ENCODE measurements at places on chromosomes 12 and 14.

DNA sequence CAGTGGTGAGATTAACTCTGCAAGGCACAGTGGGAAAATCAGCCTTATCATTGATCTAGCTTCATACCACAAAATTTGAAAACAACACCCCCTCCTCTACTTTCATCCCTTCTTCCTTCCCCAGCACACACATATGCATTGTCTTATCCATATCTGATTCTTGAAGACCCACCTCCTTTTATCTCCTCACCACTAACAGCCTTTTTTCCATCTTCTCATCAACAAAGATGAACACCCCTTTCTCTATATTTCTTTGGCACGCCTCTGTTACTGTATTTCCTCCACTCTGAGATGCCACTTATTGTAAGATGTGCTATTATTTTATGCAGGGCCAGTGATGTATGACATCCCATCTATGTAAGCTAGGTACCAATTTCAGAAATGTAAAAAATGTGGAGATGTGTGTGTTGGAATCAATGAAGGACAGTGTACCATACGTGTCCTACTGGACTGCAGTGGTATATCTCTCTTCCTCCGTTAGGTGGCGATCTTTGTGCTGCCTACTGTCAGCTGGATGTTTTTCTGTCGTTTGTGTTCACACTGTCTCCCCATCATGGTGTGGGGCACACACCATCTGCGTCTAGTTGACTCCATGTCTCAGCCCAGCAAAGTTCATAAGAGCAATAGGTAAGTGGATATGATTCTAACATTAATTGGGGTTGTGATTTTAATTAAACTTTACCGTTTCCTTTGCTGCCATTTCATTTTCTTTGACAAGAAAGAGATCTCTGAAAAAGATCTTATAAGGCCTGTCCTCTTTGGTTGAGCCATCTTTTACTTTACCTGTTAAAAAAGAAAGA lies 24.0 kb downstream of the CCDC38 start:
- peak; percentile 54 for DNase-seq

- no peak for DNase-seq
Measured at GRCh38 chr14:94124582-94125377, 4.6 kb downstream of the IFI27L2 start.

- no peak for DNase-seq
Measured at GRCh38 chr14:24852312-24853060, 197.5 kb downstream of the STXBP6 start.

DNA sequence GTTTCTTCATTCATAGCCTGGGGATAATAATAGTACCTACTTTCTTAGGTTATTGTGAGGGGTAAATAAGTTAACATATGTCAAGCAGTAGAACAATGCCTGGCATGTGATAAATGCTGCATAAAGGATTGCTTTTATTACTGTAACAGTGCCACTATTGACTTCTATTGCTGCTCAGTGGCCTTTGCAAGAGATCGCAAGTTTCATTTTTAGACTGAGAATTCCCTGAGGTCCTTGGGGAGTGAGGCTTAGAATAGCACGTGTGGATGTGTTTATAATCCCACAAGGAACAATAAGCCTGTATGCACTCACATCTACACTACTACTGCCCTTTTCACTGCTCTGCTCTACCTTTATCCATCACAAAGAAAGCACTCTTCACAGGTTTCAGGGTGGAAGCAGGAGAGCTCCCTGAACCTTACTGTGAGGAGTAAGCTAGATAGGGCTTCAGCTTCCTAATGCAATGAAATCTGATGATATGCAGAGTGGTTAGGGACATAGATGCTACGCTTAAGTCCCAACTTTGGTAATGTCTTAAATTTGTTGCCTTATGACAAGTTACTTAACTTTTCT lies 302.6 kb downstream of the SNAPC1 start:
- no peak for DNase-seq

- no peak for DNase-seq
Measured at GRCh38 chr14:58287607-58288042, 10.7 kb upstream of the ARID4A start.

DNA sequence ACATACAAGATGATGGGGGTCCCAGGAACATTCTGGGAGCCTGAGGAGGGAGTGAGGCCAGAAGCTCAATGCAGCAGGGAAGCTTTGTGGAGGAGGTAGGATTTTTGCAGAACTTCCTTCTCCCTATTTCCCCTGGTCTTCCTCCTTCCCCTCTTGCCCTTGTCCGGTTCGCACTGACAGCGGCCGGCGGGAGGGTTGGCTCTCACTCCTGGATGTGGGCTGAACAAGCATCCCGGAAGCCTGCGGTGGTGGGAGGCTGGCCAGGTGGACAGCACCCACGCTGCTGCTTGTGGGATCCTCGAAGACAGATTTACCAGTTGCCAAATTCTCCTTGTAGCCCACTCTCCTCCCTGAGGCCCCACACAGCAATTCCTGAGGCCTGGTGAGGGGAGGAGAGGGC lies 112.2 kb downstream of the KCNA5 start:
- DNase-seq = no peak

DNA sequence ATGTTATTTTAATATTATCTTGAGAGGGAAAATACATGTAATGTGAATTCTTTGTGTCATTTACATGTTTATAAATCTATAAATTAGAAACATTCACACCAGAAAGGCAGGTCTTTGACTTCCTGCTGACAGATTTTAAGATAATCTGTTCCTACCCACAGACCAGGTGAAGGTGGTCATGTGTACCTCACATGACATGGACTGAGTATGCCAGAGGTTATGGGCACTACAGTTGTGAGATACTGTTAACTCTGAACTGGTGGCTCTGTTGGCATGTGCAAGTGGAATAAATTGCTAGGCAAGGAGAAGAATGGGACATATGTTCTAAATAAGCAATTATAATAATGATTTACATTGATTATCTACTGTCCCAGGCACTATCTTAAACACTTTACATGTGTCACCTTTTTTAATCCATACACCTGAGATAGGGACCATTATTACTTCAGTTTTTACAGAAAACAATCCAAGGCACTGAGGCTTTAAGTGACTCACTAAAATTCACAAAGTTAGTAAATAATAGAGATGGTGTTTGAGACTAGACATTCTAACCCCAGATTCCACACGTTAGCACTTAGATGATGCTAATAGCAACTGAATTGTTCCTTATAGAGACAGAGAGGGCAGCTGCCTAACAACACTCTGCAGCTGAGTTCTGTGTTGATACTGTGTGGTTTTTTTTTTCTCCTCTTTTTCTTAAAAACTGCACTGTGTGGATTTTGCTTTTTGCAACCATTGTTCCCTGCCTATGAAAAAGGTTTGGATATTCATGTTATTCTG lies 23.8 kb downstream of the SLC16A7 start:
- no peak for DNase-seq

DNA sequence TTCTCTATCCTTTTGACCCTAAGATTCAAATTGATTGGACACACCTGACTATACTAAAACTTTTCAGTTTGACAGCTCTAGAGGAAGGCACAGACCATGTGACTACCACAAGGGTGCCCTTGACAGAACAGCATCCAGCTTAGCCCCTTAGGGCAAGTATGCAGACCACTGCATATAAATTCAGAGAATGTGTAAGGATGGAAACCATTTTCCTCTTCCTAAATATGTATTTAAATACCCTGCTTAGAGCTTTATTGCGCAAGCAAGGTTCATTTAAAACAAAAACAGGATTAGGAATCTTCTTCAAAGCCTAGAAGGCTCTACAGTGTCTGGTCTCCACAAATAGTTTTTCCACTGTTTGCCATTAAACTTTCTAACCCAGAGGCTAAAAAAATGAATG lies 202.8 kb downstream of the MED13L start:
- DNase-seq = no peak

- DNase-seq = no peak
Measured at GRCh38 chr12:56528846-56529245, 7.2 kb downstream of the RBMS2 start.

GRCh38 chr12:57006809-57007475 lies 596 bp upstream of the ZBTB39 start:
- peak; percentile 18 for DNase-seq

DNA sequence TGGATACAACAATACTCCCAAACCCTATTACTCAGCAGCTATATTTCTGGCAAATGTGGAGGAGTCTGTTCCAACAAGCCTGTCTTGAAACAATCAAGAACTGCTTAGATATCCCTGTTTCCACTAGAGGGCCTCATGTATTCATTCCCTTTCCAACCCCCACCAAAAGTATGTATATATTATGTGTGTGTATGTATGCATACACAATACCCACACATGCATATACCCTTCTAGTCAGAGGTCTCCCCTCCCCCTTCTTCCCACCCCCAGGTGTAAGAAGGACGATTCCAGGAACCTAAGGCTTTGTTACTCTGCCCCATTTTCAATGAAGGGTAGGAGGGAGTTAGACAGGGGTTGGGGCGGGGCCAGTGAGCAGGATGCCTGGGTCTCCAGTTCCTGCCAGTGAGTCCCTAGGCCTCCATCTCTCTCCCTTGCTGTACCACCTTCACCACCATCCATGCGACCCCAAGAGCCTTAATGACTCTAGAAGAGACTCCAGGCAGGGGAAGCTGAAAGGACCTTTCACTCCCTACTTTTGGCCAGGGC lies at the start of gene DGKA:
DGKA (plus strand) TSS at position 392 of the 546 bp plus-strand sequence. CDS start 5,342 bp downstream, outside the sequence.
- peak; percentile 88 for DNase-seq

DNA sequence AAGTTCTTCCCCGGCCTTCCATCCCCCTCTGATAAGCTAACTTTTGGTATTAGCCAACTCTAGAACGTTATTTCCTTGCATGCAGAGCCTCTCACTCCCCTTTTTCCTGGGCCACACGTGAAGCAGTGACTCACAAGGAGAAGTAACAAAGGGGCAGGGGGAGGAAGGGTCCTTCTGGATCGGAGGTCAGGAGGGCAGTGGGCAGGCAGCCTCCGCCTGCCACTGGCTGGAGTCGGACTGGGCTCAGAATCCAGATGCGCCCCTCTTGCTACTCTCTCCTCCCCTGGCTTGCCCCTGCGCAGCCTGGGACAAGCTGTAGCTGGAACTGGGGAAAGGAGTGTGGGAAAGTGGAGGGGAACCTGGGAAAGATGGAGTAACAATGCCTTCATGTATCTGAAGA lies 55.0 kb downstream of the TPCN1 start:
- no peak for DNase-seq

DNA sequence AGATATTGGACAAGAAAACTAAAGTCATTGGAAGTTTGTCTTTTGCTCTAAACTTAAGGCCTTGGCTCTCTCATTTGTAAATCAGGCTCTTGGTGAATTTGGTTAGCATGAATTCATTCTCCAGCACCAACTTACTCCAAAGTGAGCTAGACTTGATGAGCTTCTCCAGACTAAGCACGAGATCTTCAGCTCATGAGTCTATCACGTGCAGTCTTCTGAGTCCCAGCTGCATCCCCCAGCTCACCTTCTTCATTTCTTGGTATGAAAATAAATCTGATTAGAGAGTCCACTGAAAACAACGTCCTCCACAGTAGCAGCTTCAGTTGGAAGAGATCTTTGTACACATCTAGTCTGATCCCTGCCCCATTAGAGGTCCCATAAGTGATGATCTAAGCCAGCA lies 52.5 kb upstream of the DDX11 start:
- no peak for DNase-seq

DNA sequence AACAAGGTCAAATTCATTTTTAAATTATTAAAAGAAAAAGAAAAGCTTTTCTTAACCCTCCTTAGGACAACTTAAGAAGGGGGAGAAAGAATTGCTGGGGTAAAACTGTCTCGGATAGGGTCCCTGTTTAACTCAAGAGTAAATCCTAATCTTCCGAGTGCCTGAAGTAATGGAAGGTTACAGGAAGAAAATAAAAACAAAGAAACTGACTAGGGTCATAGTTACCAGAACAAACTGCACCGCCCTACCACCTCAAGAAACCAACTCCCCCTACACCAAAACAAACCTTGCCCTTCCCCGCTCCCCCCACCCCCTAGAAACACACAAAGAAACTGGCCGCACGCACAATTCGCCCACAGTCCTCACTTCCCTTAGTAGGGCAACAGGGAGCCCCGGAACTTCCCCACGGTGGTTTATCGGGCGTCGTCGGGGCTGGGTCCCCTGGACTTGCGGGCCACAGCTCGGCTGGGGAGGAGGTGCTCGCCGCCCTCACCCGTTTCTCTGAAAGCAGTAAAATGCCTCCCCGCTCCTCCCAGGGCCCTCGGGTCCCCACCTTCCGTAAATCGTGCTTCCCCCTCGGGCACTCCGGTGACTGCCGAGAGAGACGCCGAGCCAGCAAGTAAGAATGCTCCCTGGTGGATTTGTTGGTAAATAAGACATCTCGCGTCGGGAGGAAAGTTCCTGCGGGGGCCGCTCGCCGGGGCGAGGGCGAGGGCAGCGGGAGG lies 2.4 kb downstream of the SINHCAF start:
- DNase-seq = peak; percentile 38

- DNase-seq = no peak
Measured at GRCh38 chr14:95948558-95948981, 71.9 kb downstream of the TUNAR start.

- no peak for DNase-seq
Measured at GRCh38 chr14:74528886-74529285, 35.3 kb downstream of the ISCA2 start.

GRCh38 chr12:115885040-115885690 lies 392.3 kb downstream of the MED13L start:
- no peak for DNase-seq

GRCh38 chr14:91706996-91707395 lies 24.9 kb downstream of the CATSPERB start:
- DNase-seq = no peak

DNA sequence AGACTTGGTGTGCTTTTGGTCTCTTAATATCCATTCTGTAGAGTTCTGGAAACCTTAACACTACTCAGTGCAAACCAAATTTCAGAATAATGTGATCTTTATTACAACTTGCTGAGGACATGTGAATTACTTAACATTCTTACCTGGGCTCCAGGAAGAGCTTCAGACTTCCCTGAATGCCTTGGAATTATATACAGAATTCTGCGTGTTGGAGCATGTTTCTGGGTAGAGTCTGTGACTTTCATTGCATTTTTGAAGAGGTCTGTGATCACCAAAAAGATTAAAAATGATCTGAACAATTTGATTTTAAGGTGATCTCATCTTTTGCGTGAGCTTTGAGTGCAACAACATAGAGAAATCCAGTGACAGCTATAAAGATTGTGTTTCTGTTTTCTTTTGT lies 35.4 kb downstream of the ZDHHC17 start:
- no peak for DNase-seq

- no peak for DNase-seq
Measured at GRCh38 chr12:60437297-60437696, 841.5 kb downstream of the SLC16A7 start.

DNA sequence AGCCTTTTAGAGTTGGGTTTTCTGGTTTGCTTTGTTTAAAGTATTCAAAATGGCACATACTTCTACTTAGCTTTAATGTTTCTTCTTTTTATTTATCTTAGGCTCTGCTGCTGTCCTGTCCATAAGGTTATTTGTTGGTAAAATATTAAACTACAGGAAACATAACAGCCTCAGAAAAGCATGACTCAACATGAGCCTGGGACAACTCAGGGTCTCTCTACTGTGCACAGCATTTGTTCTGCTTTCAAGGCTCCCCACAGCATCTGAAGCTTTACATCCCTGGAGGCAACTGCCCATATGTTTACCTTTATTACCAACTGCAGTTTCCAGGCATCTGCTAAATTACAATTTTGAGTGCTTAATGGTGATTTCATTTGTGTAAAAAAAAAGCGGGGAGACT lies 954.2 kb upstream of the FBXO33 start:
- DNase-seq = no peak
